ENCODE measurements at places on chromosomes 6 and 20. TPM values are rescaled to one million over a fixed set of nuclear protein-coding genes. Genes with fewer than 3 reads are reported as not detected.

DNA sequence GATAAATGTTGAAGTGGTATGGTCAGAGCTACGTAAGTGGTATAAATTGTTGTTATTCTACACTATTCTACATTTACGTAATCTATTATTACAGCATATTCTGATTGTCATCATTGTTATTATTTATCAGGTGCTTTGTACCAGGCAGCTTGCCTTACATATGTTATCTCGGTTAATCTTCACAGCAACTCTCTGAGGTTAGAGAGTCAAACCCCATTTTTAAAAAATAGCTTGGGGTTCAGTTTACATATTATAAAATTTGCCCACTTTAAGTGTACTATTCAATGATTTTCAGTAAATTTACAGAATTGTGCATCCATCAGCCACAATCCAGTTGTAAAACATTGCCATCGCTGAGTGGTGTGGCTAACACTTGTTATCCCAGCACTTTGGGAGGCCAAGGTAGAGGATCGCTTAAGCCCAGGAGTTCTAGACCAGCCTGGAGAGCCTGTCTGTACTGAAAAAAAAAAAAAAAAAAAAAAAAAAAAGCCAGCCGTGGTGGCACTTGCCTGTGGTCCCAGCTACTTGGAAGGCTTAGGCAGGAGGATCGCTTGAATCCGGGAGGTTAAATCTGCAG lies 35.5 kb downstream of the PPP1R16B start:
- H3K4me1 ChIP-seq = peaks cover 80% of the 10 kb centered on the region
- peak overlapping the region; percentile 95 for H3K27ac ChIP-seq
- peak overlapping the region; percentile 72 for H3K4me3 ChIP-seq

DNA sequence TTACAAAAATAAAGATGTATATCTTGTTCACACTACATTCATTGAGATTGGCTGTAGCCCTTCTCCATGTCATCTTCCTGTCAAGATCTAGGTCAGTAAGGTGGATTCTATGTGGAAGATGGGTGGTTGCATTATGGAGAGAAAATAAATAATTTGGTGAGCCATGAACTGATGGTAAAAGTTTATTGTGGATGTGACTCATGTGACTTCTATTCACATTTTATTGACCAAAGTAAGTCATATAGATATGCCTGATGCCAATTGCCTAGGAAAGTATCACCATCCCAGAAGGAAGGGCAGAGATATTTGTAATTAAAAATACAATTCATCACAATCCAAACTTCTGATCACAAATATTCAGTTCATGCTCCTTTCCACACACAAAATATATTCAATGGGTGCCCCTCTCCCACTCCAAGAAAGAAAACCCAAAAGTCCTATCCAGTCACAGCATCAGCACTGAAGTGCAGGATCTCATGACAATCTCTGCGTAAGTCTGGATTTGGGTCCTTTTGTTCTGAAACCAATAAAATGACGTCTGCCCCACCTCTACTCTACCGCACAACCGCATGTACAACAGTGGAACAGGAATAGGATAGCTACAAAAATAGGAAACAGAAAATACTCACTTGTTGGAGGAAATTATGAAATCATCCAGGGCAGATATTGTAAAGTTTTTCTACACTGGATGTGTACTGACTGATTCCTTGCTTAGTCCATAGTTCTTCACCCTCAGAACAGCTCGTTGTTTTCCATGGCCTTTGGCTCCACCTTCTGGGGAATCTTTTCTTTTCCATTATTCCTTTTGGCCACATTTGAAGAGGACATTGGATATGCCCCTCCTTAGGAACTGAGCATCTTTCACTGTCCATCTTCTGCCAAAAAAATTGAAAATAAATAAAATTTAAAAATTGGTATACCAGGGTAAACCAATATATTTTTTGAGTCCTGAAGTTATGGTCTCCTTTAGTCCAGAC lies 16.1 kb upstream of the SLC17A3 start:
- no peak for DNase-seq
- no peak overlapping the region for H3K4me3 ChIP-seq
- no peak overlapping the region for H3K27ac ChIP-seq
- no peaks in the 10 kb centered on the region for H3K4me1 ChIP-seq
- no peaks in the 10 kb centered on the region for H3K36me3 ChIP-seq

DNA sequence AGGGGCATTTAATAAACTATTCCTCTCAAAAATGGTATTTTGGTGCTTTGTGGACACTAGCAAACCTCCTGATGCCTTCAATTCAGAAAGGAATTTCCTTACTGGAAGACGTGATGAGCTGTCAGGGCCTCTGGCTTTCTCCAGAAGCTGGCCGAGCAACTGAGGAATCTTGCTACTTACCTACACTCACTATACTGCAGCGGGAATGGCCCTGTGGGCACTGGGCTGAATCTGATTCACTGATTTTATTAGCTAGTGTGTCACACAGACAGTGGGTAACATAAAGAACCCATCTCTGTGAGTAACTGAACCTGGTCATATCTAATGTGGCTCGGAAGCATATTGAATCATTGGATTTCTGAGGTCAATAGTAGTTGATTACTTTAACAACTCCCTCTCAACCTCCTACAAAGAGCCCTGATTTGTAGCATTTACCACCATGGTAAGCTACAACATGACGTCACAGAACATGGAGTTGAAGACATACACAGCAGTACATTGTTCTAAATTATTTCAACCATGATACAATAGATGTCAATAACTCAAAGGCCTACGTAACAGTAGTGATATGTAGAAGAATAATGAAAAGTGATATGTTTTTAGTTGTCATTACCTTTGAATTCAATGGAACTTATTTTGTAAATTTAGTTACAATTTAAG lies 232.1 kb downstream of the SYNE1 start:
- H3K36me3 ChIP-seq = no peaks in the 10 kb centered on the region
- H3K4me1 ChIP-seq = no peaks in the 10 kb centered on the region
- H3K27ac ChIP-seq = no peak overlapping the region
- H3K27me3 ChIP-seq = no peaks in the 10 kb centered on the region
- no peak overlapping the region for H3K4me3 ChIP-seq
- no peak for DNase-seq

GRCh38 chr6:90336388-90336947 lies 39.8 kb upstream of the BACH2 start:
- DNase-seq = no peak
- no peak overlapping the region for H3K27ac ChIP-seq

DNA sequence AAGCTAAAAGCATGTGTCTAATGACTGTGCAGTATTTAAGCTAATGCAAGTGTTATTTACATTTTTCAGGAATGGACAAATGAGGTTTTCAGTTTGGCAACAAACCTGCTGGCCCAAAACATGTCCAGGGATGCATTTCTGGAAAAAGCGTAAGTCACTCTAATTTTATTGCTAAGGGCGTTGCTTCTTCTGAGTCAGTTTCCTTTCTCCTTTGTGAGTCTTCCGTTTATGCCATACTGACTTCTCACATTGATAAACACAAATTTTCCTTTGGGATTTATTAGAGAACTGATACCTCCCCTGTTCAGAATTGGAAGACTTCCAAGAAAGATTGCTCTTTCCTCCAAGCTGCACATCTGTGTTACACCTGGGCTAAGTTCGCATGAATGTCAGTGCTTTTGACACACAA lies 422.9 kb upstream of the PLCB4 start:
- H3K27me3 ChIP-seq = no peaks in the 10 kb centered on the region
- no peak overlapping the region for H3K4me3 ChIP-seq
- H3K27ac ChIP-seq = no peak overlapping the region
- DNase-seq = no peak
- H3K36me3 ChIP-seq = no peaks in the 10 kb centered on the region

DNA sequence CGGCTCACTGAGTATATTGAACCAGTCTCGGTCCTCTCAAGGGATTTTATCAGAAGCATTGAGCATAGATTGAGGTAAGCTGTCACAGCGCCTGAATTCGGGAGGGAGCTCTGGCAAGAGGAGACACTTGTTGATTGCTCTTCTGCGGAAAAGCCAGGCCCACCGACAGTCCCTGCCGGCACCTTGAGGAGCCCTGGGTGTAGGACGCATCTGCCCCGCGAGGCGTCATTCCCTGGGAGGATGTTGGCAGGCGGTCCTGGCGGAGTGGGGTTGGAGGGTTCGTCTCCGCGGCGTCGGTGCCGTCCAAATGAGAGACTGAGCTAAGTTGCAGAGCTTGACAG lies 843 bp downstream of the FBXO9 start:
- peak overlapping the region; percentile 82 for H3K27ac ChIP-seq
- peaks cover 3% of the 10 kb centered on the region for H3K36me3 ChIP-seq
- peak; percentile 12 for DNase-seq
- H3K4me3 ChIP-seq = peak overlapping the region; percentile 85
- H3K27me3 ChIP-seq = no peaks in the 10 kb centered on the region
- peaks cover 34% of the 10 kb centered on the region for H3K4me1 ChIP-seq

COL20A1 gene
- total RNA-seq = 0.20 TPM

DNA sequence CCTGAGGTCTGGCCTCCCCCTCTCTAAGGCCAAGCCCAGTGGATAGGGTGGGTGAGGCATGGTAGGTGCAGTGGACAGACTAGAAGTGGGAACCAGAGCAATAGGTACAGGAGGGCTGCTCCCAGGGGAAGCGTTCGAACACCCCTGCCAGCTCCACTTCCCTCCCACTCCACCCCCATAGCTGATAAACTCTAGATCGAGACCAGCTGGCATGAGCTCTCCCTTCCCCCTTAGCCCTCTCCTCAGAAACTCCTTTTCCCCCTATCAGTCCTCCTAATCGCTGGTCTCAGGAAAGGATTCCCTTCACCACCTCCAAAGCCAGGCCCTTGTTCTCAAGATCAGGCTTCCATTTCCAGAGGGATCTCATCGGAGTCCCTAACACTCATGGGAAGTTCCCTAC lies 6.0 kb upstream of the FAM83C start:
- DNase-seq = no peak
- H3K4me1 ChIP-seq = no peaks in the 10 kb centered on the region
- no peaks in the 10 kb centered on the region for H3K36me3 ChIP-seq
- H3K27ac ChIP-seq = no peak overlapping the region

DNA sequence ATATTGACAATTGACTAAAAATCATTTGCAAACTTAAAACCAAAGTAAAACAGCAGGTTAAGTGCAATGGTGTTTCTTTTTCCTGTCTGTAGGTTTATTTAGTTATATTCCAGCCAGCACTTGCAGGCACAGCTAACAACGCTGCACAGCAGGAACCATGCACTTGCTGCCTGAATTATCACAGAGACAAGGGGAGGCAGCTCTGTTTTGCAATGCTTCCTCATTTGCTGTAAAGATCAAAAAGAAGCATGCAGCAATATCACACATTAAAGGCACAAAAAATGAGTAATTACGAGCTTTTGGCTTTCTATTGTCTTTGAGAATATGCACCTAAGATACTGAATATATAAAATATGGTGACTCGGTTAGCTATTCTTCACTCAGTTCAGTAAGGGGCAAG lies 241.9 kb downstream of the EPHA7 start:
- no peak overlapping the region for H3K27ac ChIP-seq
- H3K27me3 ChIP-seq = no peaks in the 10 kb centered on the region
- H3K4me3 ChIP-seq = no peak overlapping the region
- H3K36me3 ChIP-seq = no peaks in the 10 kb centered on the region
- H3K4me1 ChIP-seq = no peaks in the 10 kb centered on the region
- DNase-seq = no peak

GRCh38 chr6:139251045-139251690 lies 40.6 kb downstream of the TXLNB start:
- no peaks in the 10 kb centered on the region for H3K36me3 ChIP-seq
- peak overlapping the region; percentile 39 for H3K27ac ChIP-seq
- H3K4me1 ChIP-seq = peaks cover 25% of the 10 kb centered on the region
- no peak for DNase-seq
- peak overlapping the region; percentile 63 for H3K4me3 ChIP-seq

CENPW gene
- 4.5 TPM for total RNA-seq

GRCh38 chr6:168150551-168151320 lies 71.7 kb upstream of the FRMD1 start:
- no peaks in the 10 kb centered on the region for H3K4me1 ChIP-seq
- DNase-seq = no peak
- H3K36me3 ChIP-seq = no peaks in the 10 kb centered on the region
- H3K27me3 ChIP-seq = no peaks in the 10 kb centered on the region

DNA sequence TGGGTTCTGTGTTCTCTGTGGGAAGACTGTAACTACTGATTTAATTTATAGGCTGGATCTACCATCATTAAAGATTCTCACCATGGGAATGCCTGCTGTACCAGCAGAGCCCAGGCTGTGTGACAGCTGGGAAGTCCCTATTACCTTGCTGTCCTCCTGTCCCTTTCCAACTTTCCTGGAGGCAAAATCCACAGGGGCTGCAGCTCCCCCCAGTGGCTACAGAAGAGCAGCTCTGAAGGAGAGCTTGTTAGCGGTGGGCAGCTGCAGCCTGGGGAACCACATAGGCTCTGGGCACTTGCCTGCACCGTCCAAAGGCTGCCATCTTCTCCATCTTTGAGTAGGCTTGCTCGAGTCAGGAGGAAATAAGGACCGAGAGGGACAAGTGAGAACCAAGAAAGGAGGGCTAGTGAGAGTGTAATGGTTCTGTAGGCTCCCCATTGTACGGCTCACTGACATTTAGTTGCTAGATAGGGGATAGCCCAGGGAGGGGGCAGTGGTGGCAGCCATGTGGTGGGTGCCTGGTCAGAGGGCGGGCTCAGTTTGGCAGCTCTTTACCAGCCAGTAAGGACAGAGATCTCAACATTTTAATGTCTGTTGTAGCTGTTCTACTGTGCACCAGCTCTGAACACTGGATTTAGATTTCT lies 155.1 kb upstream of the MLIP start:
- no peak for DNase-seq
- H3K4me1 ChIP-seq = no peaks in the 10 kb centered on the region
- H3K4me3 ChIP-seq = no peak overlapping the region
- no peaks in the 10 kb centered on the region for H3K27me3 ChIP-seq
- H3K36me3 ChIP-seq = no peaks in the 10 kb centered on the region

CNR1 gene
- total RNA-seq = not detected

GRCh38 chr6:169019727-169020491 lies 233.7 kb downstream of the THBS2 start:
- H3K27me3 ChIP-seq = no peaks in the 10 kb centered on the region
- H3K4me1 ChIP-seq = no peaks in the 10 kb centered on the region
- H3K36me3 ChIP-seq = no peaks in the 10 kb centered on the region

DNA sequence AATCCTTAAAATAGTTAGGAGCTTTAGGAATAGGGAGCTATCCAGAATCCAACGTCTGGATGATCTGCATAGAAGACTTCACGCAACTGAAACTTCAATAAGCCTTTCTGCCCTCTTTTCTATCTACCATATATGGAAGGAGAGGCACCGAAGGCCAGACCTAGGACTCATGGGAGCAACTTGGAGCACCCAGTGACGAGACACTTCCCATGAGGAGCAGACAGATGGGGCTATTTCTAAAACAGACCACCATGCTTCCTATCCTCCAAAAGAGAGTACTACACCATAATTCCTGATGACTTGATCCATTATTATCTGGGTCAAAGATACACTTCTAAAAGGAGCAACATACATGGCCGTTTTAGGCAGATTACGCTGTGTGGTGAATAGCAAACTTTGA lies 6.0 kb downstream of the RPP40 start:
- H3K4me3 ChIP-seq = no peak overlapping the region
- DNase-seq = no peak
- H3K4me1 ChIP-seq = no peaks in the 10 kb centered on the region
- peaks cover 24% of the 10 kb centered on the region for H3K36me3 ChIP-seq

GRCh38 chr6:29524444-29525310 lies 34.9 kb downstream of the UBD start:
- no peaks in the 10 kb centered on the region for H3K36me3 ChIP-seq
- H3K27me3 ChIP-seq = peaks cover 6% of the 10 kb centered on the region
- no peak overlapping the region for H3K4me3 ChIP-seq
- no peaks in the 10 kb centered on the region for H3K4me1 ChIP-seq
- H3K27ac ChIP-seq = no peak overlapping the region

Data from CD4-positive, CD25-positive, alpha-beta regulatory T cell (primary cell).